ENCODE measurements at places on chromosomes 11 and 22.
A peak's percentile ranks its signal among the peaks of the same experiment; 100 is the strongest.

GRCh38 chr22:38415561-38416321, 39.3 kb downstream of the KCNJ4 start:
- DNase-seq: no peak

- DNase-seq: no peak
Measured at GRCh38 chr11:2186669-2187279, 15.2 kb upstream of the TH start.

DNA sequence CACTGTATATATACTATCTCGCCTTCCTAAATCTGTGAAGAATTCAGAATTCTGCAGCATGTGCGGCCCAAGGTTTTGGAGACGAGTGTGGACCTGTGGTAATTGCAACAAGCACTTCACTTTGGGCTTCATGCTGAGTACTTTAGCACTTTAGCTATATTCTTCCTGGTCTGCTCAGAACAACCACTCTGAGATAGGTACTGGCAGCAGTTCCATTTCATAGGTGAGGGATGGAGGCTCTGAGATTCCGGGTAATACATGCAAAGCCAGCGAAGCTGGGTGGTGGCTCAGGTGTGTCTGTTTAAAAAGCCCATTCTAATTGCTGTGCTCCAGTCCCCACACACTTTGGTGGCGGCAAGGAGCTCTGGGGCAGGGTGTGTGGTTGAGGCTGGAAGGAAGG, 6.4 kb downstream of the ELF5 start:
- no peak for DNase-seq

DNA sequence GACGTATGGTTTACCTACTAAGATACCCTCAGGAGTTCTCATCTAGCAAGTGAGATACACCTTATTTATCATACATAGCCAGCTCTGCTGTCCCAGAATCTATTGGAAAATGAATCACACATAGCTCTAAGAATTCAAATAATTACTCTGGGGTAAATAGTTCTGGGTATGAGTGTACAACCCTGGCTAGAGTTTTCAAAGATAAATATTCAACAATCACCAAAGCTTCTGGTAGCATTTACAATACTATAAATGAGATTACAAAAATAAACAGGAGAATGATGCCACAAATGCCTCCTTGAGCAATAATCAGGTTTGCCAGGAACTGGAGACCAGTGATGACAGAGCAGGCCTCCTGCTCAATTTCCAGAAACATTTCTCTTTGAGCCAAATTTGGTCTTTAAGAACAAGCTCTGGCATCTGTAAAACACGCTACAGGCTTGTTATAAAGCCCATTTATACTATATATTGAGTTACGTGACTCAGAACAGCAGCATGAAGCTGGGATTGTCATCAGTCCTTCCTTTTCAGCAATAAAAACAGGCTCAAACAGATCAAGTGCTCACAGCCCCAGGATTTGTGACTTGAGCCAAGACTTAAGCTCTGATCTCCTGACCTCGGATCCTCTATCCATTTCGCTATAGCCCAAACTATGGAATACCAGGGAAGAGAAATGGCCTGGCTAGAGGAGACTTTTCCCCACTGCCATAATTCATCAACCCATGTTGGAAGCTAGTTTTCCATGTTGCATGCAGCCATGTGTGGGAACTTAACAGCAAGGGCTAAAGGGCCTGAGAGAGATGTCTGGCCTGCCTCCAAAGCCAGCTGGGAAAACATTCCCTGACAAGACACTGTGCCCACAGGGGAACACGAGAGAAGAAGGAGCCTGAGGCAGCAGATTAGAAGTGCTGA, 19.7 kb downstream of the RAB30 start:
- no peak for DNase-seq

DNA sequence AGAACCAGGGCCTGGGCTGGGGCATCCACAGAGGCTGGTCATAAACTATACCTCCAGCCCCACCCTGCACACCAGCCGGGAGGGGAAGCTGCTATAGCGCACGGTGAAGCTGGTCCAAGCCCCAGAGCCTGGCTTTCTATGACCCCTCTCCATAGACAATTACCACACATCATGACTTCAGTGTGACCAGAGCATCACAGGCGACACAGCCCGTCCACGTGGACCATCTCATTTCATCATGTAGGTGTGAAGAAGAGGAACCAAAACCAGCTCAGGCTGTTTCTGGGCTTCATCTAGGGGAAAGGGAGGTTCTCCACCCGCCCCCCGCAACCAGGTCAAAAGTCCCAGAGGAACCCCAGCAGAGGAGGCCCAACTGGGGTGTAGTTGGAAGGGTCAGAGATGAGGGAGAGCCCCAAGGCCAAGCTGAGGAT, 3.0 kb downstream of the CXCR5 start:
- no peak for DNase-seq

- DNase-seq: peak; percentile 25
Measured at GRCh38 chr22:44719586-44720368, 17.8 kb downstream of the PRR5 start.

GRCh38 chr11:75706260-75706729, 11.3 kb upstream of the MOGAT2 start:
- peak; percentile 84 for DNase-seq

GRCh38 chr22:29753808-29754657, 12.8 kb downstream of the ZMAT5 start:
- DNase-seq: no peak

DNA sequence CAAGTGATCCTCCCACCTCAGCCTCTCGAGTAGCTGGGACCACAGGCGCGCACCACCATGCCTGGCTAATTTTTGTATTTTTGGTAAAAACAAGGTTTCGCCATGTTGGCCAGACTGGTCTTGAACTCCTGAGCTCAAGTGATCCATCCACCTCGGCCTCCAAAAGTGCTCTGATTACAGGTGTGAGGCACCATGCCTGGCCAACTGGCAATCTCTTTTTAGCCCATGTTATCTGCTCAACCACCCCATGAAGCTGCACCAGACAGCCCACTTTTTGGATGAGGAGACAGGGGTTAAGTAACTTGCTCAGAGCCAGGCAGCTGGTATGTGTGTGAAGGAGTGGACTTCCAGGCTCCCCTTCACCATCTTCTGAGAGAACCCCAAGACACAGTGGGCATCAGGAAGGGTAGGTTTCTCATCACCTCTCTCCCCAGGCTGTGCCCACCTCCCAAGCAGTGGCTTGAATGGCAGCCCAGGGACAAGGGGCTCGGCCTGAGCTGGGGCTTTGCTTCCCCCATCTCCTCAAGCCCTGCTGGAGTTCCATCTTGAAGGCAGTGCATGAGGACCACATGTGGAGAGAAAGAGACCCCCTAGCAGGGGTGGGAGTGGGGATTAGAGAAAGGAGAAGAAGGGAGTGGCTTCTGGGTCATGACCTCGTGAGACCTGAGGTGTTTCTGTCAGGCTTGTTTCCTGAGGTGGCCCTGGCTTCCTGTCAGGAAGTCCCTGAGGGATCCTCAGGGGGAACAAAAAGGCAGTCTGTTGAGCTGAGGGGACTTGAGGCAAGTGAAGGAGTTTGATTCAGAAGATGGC, 87.5 kb upstream of the PARVA start:
- no peak for DNase-seq

GRCh38 chr11:116330439-116331185, 442.2 kb downstream of the BUD13 start:
- no peak for DNase-seq

All from hematopoietic multipotent progenitor cell treated with erythropoietin and hydrocortisone succinate and interleukin-3 and kit ligand, for 17 days (in vitro differentiated cells).